ENCODE measurements at places on chromosomes 7 and 10.
A peak's percentile ranks its signal among the peaks of the same experiment; 100 is the strongest.

- DNase-seq, result no peak
Observed at GRCh38 chr7:2800931-2801688, 43.0 kb downstream of the GNA12 start.

DNA sequence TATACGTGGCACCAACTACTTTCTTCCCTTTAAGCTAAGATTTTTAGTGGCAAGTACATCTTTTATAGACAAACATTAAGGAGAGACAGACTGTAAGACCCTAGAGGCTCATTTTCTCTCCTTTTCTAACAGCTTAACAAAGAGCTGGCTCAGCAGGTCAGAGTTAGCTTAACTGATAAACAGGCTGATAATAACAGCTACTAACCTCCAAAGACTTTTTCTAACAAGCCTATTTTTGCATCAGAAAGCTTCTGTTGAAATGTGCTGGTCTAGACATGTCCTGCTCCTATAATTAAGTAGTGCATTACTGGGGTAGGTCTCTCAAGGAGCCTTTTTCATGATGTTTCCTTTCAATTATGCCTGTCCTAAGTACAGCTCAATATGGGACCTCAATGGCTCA, 238.2 kb upstream of the FAM3C start:
- DNase-seq, result no peak

DNA sequence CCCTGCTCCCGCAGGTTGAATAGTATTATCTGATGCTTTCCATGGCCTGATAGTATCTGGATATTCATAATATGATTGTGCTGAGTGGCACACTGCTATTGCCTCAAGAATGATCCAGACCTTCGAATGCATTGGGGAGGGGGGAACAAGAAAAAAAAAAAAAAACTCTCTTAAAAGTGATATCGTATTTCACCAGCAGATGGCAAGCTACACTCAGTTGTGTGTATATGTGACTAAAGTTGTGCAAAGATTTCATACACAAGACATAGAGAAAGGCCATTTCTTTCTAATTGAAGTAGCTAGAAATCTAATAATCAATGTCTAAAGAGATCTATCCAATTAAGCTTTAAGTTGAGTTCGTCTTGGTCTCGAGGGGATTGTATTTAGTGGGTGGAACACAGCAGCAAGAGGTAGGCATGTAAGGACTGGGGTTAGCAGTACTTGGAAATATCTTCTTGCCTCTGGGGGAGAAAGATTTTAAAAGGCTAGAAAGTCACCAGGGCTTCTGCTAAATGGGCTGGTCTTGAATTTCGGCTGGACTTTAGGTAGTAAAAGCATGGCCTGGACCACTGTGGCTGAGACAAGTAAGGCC, 15.3 kb downstream of the SFRP4 start:
- peak; percentile 16 for DNase-seq

GRCh38 chr10:98466861-98467505, 20.2 kb upstream of the HPS1 start:
- DNase-seq, result no peak

Measured in NCI-H1092 (cell line).